ENCODE measurements at places on chromosomes 2 and 18. TPM values are rescaled to one million over a fixed set of nuclear protein-coding genes. Genes with fewer than 3 reads are reported as not detected.

- peaks cover 31% of the 10 kb centered on the region for H3K27me3 ChIP-seq
- no peaks in the 10 kb centered on the region for H3K36me3 ChIP-seq
- H3K4me3 ChIP-seq: no peak overlapping the region
- DNase-seq: no peak
- H3K4me1 ChIP-seq: peaks cover 15% of the 10 kb centered on the region
Observed at GRCh38 chr2:38539086-38539485, 63.6 kb downstream of the HNRNPLL start.

The CD8B gene
- not detected for total RNA-seq

- peaks cover 18% of the 10 kb centered on the region for H3K27me3 ChIP-seq
- H3K27ac ChIP-seq: no peak overlapping the region
- H3K4me3 ChIP-seq: no peak overlapping the region
- no peak for DNase-seq
- H3K36me3 ChIP-seq: no peaks in the 10 kb centered on the region
- H3K4me1 ChIP-seq: peaks cover 10% of the 10 kb centered on the region
Observed at GRCh38 chr18:12606592-12607315, 51.2 kb downstream of the SPIRE1 start.

- no peak for DNase-seq
- no peak overlapping the region for H3K27ac ChIP-seq
- H3K4me3 ChIP-seq: no peak overlapping the region
- peaks cover 11% of the 10 kb centered on the region for H3K4me1 ChIP-seq
- peaks cover 9% of the 10 kb centered on the region for H3K27me3 ChIP-seq
- H3K36me3 ChIP-seq: no peaks in the 10 kb centered on the region
Observed at GRCh38 chr2:46492301-46492700, 12.9 kb downstream of the TMEM247 start.
